D341Med (cell line): ENCODE measurements at places on chromosomes 12 and 14.
A peak's percentile ranks its signal among the peaks of the same experiment; 100 is the strongest.

DNA sequence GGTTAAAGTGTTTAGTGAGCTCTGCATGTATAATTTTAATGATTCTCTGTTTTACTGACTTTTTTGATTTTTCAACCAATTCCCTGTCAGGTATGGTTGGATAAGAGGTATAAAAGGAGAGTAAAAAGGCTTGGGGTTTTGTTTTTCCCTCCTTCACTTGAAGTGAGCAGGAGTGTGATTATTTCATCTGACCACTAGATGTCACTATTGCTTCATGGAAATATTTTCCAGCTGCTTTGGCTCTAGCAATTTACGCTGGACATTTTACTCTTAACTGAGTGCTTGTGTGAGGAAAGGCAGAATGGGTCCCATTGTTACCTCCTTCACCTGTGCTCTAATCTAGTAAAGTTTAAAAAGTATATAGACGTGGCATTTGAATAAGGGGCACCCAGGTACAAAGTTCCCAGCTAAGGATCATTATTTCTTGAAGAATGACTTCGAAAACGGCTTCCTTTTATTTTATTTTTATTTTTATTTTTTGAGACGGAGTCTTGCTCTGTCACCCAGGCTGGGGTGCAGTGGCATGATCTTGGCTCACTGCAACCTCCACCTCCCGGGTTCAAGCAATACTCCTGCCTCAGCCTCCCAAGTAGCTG is 66.5 kb downstream of the TBC1D30 start:
- DNase-seq = peak; percentile 57

- DNase-seq = no peak
These were observed 61.8 kb downstream of the FBXL14 start for GRCh38 chr12:1532375-1533165.

GRCh38 chr12:52433501-52434080 is 580 bp downstream of the KRT75 start:
- DNase-seq = no peak

DNA sequence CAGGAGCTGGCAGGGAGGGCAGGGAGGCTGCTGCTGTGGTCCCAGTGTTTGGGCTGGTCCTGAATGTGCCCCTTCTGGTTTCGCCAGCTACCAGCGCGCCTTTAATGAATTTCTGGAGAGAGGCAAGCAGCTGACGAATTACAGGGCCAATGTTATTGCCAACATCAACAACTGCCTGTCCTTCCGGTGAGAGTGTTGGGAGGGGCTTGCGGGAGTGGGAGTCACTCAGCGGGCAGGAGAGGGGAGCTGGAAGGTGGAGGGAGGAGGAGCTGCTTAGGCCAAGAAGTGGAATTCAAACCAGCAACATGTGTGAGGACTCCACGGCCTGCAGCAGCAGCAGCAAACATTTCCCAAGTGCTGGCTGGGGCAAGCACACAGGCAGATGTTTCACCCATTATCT is 7.7 kb downstream of the TNFAIP2 start:
- no peak for DNase-seq

DNA sequence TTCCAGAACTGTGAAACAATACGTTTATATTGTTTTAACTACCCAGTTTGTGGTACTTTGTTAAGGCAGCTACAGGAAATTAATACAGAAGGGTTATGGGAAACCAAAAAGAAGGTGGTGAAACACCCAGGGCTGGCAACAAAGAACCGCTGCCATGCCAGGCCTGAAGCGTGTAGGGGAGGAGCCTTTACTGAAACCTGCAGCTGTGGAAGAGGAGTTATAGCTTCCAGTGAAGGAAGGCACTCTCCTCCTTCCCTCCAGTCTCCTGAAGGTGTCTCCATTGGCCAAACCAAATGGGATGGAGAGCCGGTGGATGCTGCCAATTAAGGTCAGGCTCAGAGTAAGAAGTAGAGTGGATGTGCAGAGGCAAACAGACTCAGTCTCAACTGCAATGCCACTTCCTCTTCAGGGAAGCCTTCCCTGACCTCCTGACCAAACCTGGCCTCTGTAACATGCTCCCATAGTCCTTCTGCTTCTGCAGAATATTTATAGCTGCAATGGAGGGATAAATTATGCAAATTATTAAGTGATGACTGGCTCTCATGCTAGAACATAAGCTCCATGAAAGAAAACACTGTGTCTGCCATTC is 168.3 kb downstream of the DAD1 start:
- no peak for DNase-seq

DNA sequence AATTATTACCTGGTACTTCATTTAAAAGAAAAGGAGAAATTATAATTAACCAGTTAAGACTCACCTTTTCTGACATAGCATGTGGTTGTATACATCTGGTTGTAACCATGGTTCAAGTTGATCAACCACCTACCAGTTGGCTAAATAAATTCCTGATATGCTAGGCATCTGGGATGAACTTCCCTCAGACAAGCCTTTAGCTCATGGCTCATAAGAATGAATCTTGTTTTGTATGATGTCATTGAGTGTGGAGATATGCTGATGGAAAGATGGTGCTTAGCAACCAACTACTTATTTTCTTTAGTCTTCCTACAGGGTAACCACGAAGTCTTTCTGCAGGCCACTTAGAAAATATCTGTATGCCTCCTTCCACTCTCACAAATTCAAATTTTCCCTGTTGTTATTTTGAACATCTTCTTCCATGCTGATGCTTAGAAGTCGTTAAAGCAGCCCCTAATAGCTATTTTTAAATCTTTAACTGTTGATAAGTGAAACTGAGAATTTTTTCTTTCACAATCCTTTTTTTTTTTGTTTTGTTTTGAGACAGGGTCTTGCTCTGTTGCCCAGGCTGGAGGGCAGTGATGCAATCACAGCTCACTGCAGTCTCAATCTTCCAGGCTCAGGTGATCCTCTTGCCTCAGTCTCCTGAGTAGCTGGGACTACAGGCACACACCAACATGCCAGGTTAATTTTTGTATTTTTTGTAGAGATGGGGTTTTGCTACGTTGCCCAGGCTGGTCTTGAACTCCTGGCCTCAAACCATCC is 51.9 kb upstream of the PTHLH start:
- no peak for DNase-seq

DNA sequence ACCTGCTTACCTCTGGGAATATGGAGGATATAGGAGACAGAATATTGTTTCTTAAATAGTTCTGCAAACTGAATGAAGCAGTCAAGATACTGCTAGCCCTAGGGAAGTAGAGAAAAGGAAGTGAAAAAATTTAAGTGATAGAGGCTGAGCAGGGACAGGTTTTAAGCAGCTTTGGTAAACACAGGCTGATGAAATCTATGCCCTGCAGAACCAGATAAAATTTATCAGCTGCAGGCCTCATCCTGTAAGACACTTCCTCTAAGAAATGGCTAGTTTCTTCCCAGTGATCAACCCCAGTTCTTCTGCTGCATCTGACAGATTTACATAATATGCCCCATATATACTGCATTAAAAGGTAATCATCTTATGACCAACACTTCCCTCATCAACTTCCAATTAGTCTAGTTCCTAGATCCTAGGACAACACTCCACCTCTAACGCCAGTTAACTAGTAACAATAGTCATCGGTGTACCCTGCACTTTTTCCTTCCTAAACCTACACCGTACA is 1.3 kb upstream of the ESYT1 start:
- DNase-seq = no peak

DNA sequence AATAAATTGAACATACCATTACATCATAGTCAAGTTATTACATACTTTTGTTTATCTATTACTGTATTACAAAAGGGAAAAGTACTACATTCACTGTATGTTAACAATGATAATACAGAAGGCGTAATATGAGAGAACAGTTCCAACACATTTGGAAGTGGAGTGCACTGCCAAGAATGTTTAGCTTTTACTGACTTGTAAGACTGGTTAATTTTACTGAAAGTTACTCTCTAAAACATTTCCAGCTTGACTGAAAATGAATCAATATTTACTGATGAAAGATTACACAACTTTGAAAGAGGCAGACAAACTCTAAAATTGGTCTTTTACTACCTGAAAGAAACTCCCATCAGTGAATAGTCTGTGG is 728.5 kb downstream of the FSCB start:
- no peak for DNase-seq

DNA sequence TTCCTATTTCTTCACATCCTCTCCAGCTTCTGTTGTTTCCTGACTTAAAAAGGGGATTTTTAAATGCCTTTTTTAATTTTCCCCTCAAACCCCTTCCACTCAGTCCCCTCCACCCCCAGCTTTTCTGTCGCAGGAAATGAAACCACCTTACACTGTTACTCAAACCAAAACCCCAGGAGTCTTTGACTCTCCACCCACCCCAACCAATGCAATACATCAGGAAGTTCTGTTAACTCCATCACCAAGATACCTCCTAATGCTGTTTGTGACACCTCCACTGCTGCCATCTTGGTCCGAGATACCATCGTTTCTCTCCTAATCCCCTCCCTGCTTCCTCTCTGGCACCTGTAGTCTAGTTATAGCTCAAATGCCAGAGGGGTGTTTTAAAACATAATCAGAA is 25.4 kb upstream of the CPM start:
- DNase-seq = no peak

DNA sequence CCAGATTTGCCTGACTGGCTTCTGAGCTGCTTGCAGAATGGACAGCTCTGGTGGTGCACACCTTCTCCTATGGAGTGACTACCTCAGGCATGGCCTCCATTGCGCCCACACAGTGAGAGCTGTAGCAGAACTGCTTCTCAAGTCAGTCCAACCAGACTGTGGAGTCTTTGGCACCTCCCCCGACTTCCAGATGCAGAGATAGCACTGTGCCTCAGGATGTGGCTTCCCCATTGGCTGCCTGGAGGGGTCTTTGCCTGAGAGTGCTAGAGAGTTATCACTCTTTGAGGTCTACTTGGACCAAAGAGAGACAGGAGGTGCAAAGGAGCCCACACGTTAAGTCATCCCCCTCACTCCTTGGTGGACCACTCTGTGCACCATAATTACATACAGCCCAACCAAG is 44.8 kb upstream of the FRS2 start:
- no peak for DNase-seq

- DNase-seq = no peak
These were observed 10.5 kb downstream of the RASSF9 start for GRCh38 chr12:85825746-85826145.

- DNase-seq = no peak
These were observed 25.1 kb downstream of the ADGRD1 start for GRCh38 chr12:130978785-130979184.

GRCh38 chr12:22285846-22286245 is 48.7 kb downstream of the ST8SIA1 start:
- no peak for DNase-seq

- no peak for DNase-seq
These were observed 43.9 kb downstream of the CCDC88C start for GRCh38 chr14:91373591-91374254.

GRCh38 chr12:70971001-70971794 is 50.7 kb upstream of the PTPRR start:
- DNase-seq = no peak

DNA sequence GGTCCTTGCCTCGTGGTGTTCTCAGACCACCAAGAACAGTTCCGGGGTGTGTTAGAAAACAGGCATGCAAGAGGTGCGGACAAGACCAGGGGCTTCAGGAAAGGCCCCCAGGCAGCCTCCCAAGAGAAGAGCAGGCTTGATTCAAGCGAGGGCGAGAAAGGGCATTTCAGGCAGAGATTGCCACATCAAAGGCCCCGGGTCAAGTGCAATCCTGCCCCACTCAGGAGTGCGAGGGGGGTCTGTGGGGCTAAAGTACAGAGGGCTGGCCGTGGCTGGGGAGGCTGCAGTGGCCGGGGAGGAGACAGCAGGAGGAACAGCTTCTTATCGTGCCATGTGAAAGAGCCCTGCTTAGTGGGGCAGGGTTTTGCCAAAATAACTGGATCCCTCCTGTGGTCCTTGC is 2.7 kb upstream of the BDKRB2 start:
- no peak for DNase-seq

DNA sequence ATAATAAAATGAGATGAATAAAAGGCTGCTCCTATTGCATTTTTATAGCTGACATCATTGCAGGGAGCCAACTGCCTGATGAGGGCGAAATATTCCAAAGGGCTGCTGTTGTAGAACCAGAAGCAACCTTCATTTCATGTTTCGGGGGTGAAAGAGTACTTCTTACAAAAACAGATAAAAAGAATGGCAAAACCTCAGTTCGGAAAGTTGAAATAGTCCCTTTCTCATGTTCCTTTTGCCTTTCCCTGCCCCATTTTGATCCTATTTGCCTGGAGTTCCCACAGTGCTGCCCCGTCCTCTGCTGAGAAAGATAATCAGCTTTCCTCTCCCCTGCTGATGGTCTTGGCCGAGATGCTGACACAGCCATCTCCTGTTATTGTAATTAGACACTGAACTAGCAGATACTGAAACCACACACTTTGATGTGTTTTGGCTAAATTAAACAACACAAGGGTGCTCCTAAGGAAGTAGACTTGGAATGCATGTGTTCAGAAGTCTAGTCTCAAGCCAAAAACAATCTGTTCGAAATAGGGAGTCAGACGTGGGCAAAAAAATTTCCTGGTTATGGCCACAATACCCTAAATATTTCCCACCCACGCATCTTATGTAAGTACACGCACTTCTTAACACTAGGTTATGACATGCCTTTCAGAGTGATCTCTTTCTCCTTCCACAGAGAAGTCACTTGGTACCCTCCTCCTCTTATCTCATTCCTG is 117.2 kb downstream of the PPM1H start:
- DNase-seq = no peak

GRCh38 chr14:89445273-89445973 is 28.4 kb upstream of the FOXN3 start:
- no peak for DNase-seq

DNA sequence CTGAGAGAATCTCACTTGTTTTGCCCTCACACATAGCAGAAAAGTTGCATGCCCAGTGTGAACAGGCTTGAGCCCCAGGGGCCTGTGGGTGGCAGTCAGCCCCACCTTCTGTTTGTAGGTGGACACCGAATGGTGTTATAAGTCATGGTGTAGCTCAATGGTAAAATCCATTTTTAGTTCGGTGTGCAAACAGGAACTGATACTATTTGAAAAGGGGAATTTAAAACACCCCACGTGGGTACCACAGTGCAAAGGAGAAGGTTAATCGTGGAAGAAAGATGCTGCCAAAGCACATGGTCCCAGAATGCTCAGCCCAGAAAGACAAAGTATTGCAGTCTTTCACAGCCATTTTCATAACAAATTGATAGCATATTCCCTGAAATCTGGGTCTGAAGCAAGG is 71.8 kb upstream of the GZMB start:
- DNase-seq = no peak

DNA sequence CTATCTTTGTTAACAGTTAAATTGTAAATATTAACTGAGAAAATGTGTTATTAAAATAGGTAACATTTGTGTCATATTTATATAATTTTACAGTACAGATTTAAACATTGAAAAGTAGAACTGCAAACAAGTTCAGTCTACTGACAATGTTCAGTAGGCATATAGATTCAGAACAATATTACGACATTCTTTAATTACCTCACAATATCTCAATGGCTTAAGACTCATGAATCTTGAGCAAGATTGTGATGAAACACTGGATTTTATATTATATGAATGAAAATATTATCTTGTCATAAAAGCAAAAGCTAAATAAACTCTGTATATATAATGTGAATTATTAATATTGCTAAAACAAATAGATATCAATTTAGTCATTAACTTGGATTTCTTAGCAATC is 194.9 kb downstream of the ADAMTS20 start:
- DNase-seq = no peak
